ENCODE measurements at places on chromosomes 5 and 9.

DNA sequence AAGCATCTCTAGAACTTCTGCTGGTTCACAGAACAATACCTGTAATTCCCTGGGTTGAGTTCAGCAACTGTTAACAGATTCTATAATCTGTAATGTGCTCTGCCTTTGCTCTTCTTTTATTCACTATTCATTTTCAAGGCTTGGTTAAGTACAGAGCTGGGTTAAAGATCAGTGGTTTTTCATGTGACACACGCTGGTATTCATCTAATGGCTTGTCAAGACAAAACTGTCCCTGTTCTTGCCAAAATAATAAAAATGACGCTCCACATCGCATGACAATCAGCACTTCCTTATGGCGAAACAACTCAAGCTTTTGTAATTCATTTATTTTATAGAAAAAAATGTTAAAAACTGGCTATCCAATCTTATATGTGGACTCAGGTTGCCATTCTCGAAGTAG, 137.9 kb downstream of the BNC2 start:
- DNase-seq: no peak

- no peak for DNase-seq
These were observed 40.2 kb downstream of the NLN start for GRCh38 chr5:65762234-65762633.

- DNase-seq: peak; percentile 73
These were observed 10.8 kb upstream of the ADRA1B start for GRCh38 chr5:159905496-159905895.

- DNase-seq: no peak
These were observed 22.1 kb downstream of the ZNF346 start for GRCh38 chr5:177044641-177045040.

GRCh38 chr9:108933231-108933717, 650 bp downstream of the ELP1 start:
- DNase-seq: peak; percentile 40

DNA sequence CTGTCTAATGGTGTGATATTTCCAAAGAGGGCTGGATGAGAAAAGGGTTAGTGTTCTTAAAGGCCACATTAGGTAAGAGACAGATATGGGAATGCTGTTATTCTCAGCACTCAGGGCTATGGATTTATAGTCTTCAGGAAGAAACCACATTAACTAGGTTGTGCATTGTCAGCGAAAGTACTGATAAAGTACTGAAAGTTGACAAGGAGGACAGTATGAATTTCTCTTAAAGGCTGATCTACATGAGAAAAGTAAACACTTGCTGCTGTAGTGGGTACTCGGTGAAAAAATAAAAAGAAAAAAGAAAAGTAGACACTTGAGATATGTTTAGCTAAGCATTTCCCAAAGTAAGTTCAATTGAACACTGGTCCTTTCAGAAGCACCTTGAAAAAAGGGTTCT, 381.0 kb upstream of the RPS23 start:
- DNase-seq: no peak

- no peak for DNase-seq
These were observed 356.8 kb upstream of the KIF2A start for GRCh38 chr5:61949054-61949678.

- DNase-seq: no peak
These were observed 12.2 kb upstream of the S1PR3 start for GRCh38 chr9:88979021-88979420.

DNA sequence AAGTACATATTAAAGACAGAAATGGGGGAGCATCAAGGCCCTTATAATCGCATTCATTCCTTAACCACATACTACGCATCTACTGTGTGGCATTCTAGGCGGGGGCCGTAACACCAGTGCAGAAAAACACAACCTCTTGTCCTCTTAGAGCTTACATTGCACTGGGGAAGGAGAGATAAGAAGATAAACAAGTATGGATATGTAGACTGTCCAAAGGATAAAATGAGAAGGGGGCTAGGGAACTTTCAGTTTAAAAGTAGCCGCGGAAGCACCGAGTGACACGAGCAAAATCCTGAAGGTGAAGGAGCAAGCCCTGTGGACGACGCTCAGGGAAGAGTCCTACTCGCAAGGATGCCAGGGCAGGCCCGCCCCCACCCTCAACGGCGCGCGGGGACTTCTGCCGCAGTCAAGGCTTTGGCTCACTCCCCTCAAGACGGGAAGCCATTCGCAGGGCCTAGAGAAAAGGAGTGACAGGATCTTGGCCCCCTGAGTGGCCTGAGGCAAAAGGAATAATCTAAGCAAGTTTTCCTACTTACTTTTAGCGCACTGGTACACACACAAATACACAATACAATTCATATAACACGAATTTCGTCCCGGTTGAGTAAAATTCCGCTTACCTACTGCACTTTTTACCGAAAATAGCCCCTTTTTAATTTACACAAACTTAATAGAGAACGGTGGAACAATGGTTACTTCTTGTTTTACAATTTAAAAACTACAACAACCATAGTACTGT, 1.3 kb upstream of the NIPBL start:
- DNase-seq: peak; percentile 75

DNA sequence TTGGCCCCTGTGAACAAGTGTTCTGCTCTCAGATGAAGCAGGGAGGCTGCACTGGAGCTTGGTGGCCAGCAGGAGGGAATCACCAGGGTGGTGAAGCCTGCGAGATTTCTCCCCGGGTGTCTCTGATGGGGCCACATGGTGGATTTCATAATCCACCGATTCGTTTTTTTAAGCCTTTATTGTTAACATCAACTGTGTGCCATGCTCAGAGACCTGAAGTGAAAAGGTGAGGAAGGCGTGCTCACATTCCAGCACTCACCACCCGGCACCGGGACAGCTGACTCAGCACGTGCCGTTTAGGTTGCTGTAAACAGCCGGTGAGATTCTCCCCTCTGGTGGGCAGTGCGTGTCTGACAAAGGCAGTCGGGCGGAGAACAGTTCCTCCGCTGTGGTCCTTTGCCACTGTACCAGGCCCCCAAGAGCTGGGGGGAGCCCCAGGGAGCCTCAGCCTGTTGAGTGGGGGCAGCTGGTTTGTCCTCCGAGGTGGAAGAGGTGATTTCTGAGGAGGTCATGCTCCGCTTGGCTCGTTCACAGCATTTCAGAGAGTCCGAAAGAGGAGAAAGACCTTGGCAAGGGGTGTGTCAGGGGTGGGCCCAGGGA, 12.7 kb upstream of the AHRR start:
- peak; percentile 25 for DNase-seq

GRCh38 chr5:179918742-179919486, 11.2 kb upstream of the TBC1D9B start:
- no peak for DNase-seq

DNA sequence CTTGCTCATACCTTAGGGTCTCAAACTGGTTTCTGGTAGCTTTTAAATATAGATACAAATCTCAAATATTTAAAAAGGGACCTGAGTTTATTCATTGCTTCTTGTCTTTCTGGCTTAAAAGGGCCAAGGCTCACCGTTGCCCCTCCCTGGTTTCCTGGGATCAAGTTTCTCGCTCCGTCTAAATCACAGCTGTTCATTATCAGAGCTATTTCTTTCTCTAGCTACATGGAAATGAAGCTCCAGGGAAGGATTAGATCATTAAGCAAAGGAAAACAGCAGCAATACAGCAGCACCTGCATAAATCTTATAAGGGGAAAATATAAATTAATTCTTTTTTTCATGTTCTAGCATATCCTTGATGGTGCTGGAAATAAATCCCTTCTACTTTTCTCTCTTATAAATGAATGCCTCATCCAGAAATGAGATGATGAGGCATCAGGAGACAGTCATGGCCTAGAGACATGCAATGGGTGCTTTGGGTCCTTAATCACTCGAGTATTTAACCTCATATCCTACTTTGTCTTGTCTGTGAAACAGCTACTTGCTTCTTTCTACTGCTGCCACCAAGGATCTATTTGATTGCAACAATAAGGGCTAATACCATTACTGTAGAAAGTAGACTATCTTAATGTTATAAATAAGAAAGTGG, 320.1 kb downstream of the TRPM3 start:
- DNase-seq: no peak

DNA sequence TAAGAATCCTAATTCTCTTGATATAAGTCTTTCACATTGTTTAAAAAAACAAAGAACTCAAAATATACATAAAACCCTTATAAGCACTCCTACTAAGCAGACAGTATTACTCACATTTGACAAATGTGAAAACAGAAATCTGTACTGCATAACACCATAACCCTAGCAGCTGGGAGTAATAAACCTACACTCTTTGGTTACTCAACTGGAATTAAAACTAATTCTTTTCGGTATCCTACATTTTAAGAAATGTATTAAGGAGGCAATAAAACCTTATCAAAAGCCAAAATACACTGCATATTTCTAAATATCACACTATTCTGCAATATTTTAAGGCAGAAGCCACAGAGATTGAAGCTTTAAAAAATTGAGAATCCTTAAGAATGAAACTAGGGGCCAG, 6.8 kb downstream of the AUH start:
- DNase-seq: no peak

DNA sequence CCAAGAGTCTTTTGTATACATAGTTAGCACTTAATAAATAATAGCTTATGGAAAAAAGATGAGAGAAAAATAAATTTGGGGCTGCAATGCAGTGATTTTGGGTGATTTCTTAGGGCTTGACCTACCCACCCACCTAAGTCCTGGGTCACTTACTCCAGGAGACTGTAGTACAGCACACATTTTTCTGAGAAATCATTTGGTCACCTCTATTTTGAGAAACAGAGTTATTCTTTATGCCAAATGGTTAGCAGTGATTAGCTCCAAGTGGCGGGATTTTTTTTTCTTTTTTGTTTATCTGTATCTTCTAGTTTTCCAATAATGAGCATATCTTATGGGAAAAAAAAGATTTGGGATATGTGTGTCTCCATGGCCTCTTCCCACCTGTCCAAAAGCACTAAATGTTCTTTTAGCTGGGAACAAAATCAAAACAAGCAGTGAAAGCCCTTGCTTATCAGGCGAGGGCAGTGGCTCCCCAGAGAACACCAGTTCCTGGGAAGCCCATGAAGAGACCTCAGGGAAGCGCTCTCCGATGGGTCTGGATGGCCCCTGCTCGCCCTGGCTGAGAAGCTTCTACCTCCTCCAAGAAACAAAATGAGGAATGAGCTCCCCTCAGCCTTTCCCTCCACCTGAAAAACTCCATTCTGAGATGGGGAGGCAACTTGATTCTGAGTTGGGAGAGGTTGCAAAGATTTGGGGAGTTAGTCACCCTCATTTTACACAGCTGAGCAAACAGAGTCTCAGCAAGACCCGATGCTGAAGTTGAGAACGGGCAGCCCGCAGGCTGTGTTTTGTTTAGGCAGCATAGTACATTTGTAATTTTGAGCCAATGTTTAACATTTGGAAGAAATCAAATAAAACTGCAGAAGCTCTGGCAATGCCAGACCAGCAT, 69.9 kb downstream of the CYFIP2 start:
- DNase-seq: no peak

GRCh38 chr5:160471761-160472160, 50.1 kb downstream of the PTTG1 start:
- DNase-seq: no peak

- no peak for DNase-seq
These were observed 114.4 kb downstream of the PSD2 start for GRCh38 chr5:139910036-139910435.

GRCh38 chr9:124441291-124441690, 9.0 kb upstream of the ADGRD2 start:
- no peak for DNase-seq

DNA sequence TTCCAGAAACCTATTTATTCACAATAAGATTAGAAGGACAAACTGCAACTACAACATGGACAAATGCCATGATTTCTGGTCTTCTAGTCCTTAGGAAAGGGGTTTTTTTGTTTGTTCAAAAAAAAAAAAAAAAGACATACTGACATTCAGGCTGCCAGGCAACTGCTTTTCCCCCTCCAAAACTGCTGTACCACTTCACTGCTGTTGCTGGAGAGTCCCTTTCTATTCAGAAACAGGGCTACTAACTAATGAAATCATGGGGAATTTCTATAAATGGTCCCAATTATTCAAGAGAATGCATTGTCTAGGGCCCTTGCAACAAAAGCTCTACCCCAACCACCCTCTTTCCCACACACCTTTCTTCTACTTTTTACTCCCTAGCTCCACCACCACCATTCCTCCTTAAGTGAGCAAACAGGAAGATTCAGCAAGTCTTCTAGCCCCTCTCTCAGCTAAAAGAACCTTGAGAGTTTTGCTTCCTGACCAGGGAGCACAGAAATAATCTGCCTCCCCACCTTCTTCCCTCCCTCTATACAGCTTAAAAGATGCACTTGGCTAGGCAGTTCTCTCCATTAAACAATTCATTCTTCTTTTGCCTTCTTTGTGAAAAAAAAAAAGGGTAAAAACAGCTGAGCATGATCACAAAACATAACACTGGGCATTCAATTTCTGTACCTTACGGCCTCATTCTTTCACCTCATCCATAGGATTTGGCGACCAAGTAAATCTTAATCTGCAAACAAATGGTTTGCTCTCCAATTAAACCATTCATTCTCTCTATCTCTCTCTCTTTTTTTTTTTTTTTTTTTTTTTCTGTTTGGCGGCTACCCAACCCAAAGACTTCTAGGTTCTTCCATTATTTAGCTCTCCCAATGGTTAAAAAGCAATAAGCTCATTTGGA, 13.8 kb downstream of the ZNF608 start:
- no peak for DNase-seq

DNA sequence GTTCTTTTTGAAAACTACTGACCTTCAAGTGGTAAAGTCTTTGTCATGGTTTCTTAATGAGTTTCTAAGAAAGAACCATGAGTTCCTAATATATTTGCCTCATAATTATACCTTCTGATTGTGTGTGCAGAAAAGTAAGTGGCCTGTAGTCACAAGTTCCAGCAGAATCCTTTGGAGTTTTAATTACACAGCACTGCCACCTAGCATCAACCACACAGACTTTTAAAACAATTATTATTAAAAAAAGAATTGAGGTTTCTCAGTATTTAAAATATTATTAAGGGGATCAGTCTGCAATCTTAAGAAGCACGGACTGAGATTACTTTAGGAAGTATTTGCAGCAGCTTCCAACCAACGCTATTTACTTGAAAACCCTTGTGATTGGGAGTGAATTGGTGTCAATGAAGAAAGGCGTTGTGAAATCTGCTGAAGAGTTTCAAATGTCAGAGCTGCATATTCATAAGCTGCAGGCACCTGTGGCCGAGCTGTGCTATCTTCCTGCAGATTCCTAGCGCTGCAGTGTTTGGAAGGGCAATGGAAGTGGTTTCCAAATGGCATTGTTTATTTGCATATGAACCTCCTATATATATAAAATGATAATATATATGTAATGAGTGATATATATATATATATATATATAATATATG, 1074.2 kb upstream of the WWC1 start:
- DNase-seq: no peak

- no peak for DNase-seq
These were observed 711.4 kb downstream of the MTRR start for GRCh38 chr5:8580298-8580697.

- DNase-seq: no peak
These were observed 51.4 kb upstream of the IRX2 start for GRCh38 chr5:2802693-2803365.
